ENCODE measurements at places on chromosomes 2 and 18.

- no peak for DNase-seq
These were observed 24.4 kb upstream of the TDRD15 start for GRCh38 chr2:21099281-21099907.

- DNase-seq = no peak
These were observed 18.3 kb downstream of the FIGN start for GRCh38 chr2:163717515-163717914.

DNA sequence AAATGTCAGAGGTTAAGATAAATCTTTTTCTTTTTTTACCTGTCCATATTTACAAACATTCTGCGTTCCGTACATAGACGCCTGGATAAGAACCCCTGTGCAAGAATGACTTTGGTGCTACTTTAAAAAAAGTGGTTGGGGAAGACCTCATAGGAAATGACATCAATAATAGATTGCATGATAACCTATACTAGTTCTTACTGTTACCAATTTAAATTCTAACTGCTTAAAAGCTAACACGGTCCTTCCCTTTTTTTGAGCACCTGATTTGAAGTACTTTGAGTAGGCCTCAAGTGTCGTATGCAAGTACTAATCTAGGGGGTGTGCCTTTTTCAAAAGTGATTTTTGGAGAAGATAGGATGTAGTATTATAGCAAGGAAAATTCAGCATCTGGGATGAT is 2.1 kb downstream of the SLC39A10 start:
- peak; percentile 55 for DNase-seq

DNA sequence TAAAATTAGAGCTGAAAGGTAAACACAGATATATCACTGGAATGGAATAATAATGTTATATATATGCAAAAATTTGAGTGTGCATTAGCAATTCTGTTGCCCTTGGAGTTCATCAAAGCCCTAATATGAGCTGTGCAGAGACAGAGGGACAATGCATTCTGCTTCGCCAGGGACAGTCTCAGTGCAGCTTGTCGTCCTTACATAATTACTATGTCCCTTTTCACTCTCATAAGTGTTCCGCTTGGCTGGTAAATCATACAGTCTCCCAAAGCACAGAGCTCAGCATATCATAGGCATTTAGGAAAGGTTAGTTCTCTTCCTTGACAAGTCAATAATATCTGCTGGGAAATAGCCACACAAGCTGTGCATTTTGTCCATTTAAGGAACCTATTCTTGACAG is 30.7 kb downstream of the MAPK4 start:
- DNase-seq = no peak

DNA sequence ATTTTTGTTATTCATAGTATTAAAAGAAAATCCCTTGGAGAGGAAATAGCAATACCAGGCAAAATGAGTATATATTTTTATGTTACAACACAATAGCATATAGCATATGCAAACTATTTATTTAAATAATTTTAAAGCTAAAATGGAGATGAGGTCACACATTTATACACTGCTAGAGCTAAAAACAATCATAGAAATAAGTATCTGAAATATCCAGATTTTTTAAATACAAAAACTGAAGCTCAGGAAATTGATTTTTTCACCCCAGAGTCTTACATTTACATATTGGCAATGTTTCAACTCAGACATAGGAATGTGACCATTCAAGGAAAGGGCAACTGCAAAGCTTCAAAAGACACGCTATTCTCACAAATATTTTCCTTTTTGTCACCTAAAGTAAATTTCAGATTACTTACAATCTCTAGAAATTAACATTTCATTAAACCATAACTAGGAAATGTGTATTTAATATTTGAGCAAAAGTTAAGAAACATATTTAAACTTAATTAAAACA is 8.9 kb downstream of the TFPI start:
- no peak for DNase-seq

- no peak for DNase-seq
These were observed 1009.2 kb upstream of the FANCL start for GRCh38 chr2:59250307-59250677.
